GM13976 (cell line): ENCODE measurements at places on chromosomes 1 and 21.

DNA sequence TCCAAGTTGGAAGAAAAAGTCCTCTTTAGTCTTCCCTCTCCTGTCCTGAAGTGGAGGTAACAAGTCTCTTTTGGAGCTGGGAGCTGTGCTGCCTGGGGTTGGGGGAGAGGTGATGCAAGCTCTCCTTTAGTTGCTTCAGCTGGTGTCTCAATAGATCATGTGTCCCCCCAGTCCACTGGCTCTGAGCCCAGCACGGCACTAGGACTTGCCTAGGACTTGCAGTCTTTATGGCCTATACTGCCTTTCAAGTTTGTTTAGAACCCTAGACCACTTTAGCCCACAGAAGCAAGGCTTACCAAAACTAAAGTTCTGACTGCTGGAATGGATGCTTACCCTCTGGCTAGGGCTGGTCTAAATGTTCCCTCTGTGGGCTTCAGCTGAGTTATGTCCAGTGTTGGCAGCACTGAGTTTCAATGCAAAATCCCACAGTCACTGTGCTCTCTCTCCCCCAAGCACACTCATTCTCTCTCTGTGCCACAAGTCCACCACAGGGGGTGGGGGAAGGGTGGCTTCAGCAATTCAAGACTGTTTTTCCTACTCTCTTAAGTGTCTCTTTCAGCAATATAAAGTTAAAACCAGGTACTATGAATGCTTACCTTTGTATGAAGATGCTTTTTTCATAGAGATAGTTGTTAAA lies 185.0 kb downstream of the DNAH14 start:
- DNase-seq = no peak

DNA sequence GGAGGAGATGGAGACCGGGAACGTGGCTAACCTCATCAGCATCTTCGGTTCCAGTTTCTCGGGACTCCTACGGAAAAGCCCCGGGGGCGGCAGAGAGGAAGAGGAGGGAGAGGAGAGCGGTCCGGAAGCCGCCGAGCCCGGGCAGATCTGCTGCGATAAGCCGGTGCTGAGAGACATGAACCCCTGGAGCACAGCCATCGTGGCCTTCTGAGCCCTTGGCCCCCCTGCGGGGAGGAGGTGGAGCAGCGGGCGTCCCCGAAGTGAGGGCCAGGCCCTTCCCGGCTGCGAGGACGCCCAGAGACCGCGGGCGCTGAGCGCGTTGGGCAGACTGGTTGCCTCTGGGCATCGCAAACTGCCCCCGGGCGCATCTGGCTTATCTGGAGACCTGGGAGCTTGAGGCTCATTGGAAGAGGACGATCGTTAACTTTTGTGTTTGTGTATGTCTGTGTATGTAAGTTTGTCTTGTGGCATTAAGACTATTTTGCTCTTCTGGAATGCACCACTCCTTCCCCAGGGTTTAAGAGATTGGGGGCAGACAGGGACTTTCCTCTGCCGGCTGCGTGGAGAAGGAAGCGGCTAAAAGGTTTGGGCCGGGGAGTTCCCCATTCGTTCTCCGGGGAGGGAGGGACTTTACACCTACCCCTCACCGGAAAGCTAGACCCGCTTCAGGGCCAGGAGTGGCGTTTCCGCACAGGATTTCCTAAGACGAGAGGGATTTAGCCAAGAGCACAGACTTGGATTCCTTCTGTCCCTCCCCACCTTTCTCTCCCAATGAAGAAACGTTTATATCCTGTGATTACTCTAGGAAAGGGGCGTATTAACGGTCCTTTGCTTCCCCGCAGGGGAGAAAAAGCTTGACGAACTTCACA lies 1.4 kb downstream of the IER5 start:
- DNase-seq = peak; percentile 68

GRCh38 chr1:208628022-208628914 lies 384.1 kb upstream of the PLXNA2 start:
- DNase-seq = no peak

DNA sequence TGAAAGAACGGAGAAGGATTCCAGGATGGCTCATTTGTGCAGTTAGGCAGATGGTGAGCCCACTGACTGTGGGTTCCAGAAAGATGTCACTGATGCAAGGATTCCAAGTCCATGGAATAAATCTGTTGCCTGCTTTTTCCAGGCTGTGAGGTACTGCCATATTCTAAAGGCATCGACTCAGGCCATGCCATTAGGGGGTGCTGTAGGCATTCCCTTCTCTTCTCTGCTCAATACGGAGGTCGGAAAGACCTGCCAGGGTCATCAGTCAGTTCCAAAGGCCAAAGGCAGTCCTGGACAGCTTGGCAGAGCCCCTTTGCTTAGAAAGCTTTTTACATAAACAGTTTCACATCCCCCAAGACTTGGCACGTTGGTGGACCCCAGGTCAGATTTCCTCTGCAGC lies 31.7 kb upstream of the TMEM125 start:
- peak; percentile 67 for DNase-seq

DNA sequence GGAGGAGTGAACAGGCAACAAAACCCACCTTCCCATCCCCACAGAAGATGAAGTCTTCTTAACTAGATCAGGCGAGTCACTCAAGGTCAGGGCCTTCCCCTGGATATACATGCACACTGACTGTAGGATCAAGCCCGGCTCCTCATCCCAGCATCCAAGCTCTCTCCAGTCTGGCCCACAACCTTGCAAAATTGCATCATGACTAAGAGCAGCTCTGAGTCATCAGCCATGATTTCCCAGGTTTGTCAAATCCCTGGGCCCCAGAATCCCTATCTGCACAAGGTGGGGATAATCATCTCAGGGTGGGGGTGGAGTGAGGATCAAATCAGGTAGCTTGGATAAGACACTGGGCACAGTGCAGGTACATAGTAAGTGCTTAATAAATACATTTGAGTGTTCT lies 199.3 kb upstream of the GRIK3 start:
- no peak for DNase-seq

DNA sequence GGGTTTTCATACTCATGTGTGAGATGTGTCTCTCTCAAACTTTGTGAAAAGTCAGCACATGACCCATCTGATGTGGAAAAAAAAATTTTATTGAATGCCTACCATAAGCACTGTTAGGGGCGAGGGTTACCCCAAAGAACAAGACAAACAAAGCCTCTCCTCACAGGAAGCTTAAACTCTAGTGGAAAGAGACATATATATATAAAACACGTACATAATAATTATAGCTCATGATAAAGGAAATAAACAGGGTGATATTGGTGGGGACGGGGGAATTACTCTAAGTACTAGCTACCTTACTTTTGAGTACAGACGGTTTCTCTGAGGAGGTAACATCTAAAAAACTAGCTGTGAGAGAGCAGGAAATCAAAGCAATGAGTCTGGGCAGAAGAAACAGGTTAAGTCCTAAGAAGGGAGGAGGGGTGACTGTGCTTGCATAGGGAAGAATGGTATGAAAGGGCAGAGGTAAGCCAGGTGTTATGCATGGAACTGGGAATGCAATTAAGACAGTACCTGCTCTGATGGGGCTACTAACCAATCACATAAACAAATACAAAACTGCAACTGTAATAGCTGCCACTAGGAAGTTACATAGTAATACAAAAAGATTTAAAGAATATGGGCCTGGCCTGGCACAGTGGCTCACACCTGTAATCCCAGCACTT lies 4.5 kb downstream of the LIN9 start:
- DNase-seq = no peak

GRCh38 chr1:97796711-97797110 lies 124.1 kb downstream of the DPYD start:
- DNase-seq = no peak

- no peak for DNase-seq
Measured at GRCh38 chr1:5996641-5997270, 4.5 kb upstream of the NPHP4 start.
